ENCODE measurements at places on chromosomes 6 and 20.

- DNase-seq: no peak
These were observed 31.2 kb upstream of the HMGA1 start for GRCh38 chr6:34205466-34205865.

GRCh38 chr6:150478656-150479545 lies 110.1 kb downstream of the IYD start:
- DNase-seq: no peak

- no peak for DNase-seq
These were observed 263.5 kb downstream of the TFAP2A start for GRCh38 chr6:10151144-10151915.

DNA sequence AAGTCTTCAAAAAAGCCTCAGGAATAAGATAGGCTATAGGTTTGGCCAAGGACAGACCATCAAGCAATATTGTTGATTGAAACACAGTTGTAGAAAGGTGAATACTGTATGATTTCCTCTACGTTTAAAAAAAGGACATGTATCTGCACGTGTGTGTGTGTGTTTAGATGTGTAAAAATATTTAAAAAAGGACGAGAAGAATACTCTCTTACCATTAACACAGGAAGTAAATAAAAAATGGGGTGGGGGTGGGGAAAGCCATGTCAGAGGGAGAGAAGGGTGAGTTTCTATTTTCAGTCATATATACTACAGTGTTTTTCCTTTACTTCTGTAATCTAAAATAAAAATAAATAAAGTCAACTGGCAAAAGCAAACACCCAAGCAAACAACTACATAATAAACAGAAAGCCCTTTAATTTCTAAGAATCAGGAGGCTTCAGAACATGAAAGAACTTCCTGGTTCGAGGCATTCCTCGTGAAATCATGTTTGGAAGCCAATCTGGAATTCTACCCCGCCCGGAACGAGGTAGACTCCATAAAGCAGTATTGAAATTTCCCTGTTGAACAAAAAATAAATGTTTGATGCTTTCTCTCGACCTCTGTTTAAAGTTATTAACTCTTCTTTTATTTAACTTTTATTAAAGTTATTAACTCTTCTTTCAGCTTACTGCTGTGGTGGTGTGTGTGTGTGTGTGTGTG lies 158.1 kb upstream of the ZNF217 start:
- DNase-seq: peak; percentile 52

GRCh38 chr20:34994509-34995131 lies 39.0 kb downstream of the MYH7B start:
- no peak for DNase-seq

DNA sequence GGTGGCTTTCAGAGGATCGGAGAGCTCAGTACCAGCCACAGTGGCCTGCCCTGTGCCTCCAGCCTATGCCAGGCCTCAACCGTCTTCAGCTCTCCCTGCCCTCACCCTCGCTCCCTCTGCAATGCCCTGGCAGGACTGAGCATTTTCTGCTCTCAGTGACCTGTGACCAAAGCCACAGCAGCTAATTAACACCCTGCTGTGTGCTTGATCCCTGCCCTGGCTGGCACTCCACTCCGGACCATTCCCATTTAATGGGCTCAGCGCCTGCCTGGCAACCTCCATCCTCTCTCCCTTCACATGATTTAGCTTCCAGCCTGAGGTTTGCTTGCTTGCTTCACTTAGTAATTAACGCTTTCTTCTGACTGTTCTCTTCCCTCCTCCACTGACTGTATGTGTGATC lies 287.5 kb downstream of the LRFN2 start:
- no peak for DNase-seq

GRCh38 chr6:151004383-151005024 lies 139.0 kb downstream of the MTHFD1L start:
- DNase-seq: no peak

- no peak for DNase-seq
These were observed 60.3 kb upstream of the PRELID3B start for GRCh38 chr20:59102841-59103299.

DNA sequence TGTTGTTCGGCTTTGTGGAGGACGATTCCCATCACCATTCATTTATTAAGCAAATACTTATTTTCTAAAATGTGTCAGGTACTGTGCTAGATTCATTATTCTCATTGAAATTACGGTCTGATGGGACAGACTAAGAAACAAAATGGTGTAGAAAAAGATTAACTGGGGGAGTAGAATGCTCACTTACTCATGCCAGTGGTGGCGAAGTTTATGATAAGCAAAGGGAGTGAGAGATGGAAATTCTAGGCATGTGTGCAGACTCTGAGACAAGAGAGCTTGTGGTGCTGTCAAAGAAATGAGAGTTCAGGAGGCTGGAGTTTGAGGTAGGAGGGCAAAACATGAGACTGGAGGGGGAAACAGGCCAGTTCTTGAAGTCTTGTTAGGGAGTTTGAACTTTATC lies 896 bp downstream of the RPP21 start:
- no peak for DNase-seq

- no peak for DNase-seq
These were observed 31.8 kb downstream of the ACSS1 start for GRCh38 chr20:25025986-25026605.
